Activated T-helper 2 cell treated with anti-CD3 and anti-CD28 coated beads, Interferon-gamma antibody, Interleukin-2, Interleukin-4, amounts not matched to agents 10 μg/mL and 5 μg/mL and 100 μg/mL, durations not matched to agents 14 hours and 24 hours and 36 hours (primary cell): ENCODE measurements at places on chromosomes 11 and 22.

GRCh38 chr11:128512474-128512996, 74.8 kb downstream of the ETS1 start:
- DNase-seq = no peak

DNA sequence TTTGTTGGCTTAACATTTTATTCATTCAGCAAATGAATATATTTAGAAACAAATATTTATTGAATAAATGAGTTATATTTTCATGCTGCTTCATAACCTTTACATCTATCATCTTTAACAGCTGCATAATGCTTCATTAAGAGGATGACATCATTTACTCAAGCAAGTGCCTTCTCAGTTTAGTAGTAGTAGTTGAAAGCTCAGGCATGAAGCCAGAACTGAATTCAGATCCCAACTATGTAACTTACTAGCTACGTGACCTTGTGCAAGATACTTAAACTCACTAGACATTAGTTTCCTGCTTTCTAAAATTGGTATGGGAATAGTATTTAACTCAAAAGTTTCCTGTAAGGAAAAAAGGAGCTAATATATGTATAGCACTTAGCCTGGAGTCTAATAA, 90.3 kb downstream of the TMPRSS5 start:
- DNase-seq = no peak

- DNase-seq = no peak
These were observed 98.9 kb downstream of the ZBTB16 start for GRCh38 chr11:114158421-114158820.

GRCh38 chr11:120514541-120515121, 3.1 kb downstream of the GRIK4 start:
- no peak for DNase-seq

GRCh38 chr11:5369789-5370188, 13.8 kb upstream of the OR51M1 start:
- no peak for DNase-seq

GRCh38 chr11:122050021-122050690, 65.9 kb downstream of the BLID start:
- no peak for DNase-seq

GRCh38 chr11:61392981-61393595, 701 bp downstream of the TMEM216 start:
- DNase-seq = no peak

DNA sequence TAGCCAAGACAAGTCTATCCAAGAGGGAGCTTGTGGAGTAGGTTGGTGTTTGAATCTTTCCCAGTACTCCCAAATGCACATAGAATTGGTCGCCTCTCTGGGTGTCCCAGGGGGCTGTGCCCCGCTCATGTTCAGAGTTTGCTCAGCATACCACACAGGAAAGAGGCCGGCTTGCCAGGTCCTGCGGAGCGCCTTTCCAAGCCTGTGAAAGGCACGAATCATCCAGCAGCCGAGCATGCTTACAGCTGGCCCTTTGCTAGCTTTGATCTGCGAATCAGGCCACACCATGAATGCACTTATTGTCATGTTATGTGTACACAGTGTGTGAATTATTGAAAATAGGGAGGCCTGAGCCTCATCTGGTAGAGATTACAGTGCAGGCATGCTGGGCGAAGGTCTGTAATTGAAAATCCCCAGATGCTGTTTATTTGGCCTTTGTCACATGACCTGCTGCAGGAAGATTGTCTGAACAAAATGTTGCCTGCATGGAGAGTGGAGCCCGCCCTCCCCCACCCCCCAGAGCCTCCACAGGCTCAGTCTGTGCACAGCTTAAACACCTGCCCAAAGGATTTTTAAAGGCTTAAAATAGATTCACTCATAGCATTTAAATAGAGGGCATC, 163.3 kb upstream of the RASSF10 start:
- DNase-seq = no peak

DNA sequence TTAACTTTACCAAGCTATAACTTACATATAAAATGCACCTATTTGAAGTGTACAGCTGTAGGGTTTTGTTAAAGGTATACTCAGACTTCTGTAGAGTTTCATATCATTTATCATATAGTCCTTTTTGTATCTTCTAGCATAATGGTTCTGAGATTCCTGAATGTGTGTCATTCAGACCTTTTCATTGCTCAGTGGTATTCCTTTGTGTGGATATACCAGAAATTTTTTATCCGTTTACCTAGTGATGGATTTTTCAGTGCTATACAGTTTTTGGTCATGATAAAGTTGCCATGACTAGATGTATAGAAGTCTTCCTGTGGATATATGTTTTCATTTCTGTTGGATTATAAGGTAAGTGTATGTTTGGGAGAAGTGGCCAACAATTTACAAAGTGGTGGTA, 6.3 kb upstream of the PITPNB start:
- DNase-seq = no peak

DNA sequence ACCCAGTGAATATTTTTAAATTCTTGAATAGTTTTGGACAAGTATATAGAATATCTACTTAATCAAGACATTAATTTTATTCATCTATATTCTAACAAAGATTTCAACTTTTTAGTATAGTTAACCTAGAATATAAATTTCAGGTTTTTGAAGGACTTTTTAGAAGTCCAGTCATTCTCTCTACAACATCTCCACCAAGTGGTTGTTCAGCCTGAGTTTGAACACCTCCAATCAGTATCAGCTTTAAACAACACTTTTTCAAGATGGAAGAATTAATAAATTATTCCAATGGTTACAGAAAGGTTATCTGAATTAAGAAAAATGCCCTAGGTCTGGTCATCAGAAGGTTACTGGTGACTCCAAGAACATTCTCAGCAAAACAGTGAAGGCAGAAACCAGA, 31.8 kb downstream of the EIF3M start:
- DNase-seq = no peak

- DNase-seq = no peak
These were observed 31.6 kb upstream of the CADM1 start for GRCh38 chr11:115535781-115536180.

- DNase-seq = no peak
These were observed 81.9 kb upstream of the PICALM start for GRCh38 chr11:86150847-86151173.

DNA sequence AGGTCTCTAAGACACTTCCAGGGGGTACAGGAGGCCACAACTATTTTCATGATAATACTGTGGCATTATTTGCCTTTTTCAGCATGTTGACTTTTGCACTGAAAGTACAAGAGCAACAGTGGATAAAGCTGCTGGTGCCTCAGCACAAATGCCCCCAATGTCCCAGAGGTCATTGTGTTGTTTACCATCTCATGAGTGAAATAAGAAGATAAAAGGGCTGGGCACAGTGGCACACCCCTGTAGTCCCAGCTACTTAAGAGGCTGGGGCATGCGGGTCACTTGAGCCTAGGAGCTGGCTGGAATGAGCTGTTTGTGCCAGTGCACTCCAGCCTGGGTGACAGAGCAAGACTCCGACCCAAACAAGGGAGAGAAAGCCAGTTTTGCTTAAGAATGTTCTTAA, 72.6 kb upstream of the RAB1B start:
- no peak for DNase-seq

DNA sequence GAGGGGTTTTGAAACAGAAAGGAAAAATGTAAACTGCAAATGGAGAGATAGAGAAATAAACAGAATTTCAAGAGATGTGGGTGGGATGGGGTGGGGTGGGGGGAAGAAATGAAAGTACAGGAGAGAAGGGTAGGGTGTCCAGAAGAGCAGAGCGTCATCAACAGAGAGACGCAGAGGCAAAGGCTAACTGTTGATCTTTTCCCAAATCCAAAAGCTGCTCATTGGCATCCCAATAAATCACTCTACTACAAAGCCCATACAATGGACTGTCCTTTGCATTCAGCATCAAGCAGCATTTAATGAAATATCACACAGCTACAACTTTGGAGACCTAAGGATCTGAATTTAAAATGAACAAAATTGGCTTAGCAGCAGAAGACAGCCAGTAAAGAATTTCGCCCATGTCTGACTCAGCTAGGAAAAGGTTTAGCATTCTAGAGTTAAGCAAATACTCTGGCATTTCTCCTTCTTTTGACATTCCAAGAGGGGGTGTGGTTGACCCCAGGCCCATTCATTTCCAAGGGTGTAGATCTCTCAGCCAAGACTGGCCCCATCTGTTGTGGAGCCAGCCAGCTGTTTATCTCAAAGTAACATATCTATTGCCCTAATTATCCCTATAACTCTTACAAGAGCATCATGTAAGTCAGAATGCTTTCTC, 1.5 kb downstream of the RAB30 start:
- DNase-seq = no peak
